Ureter (tissue), 1 donor: ENCODE measurements at places on chromosomes 5 and 9. TPM values are rescaled to one million over a fixed set of nuclear protein-coding genes. Genes with fewer than 3 reads are reported as not detected.

The FBP2 gene
- 0.29 TPM for total RNA-seq

The PELO gene
- total RNA-seq, result 44.7 TPM

The PDCD1LG2 gene
- total RNA-seq, result 1.7 TPM

The OXCT1 gene
- total RNA-seq, result 18.2 TPM

The PCDHAC2 gene
- 4.0 TPM for total RNA-seq

The MYO10 gene
- total RNA-seq, result 19.7 TPM

DNA sequence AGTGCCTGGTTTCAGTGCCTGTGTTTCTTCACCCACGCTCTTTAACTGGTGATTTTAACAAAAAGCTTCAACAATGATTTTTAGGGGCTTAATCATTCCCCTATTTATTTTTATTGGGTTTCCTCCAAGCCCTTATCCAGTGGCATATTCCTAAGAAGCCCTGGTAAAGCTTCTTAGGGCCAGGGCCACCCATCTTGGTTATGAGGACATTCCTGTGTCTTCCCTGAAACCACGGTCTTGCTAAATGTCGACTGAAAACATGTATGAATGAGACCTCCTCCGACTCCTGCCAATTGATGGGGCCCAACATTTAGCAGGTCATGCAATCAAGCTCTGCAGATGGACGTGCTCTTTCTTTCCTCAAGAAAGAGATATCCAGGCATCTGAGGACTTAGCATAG is 13.7 kb upstream of the CARTPT start:
- no peak for DNase-seq

DNA sequence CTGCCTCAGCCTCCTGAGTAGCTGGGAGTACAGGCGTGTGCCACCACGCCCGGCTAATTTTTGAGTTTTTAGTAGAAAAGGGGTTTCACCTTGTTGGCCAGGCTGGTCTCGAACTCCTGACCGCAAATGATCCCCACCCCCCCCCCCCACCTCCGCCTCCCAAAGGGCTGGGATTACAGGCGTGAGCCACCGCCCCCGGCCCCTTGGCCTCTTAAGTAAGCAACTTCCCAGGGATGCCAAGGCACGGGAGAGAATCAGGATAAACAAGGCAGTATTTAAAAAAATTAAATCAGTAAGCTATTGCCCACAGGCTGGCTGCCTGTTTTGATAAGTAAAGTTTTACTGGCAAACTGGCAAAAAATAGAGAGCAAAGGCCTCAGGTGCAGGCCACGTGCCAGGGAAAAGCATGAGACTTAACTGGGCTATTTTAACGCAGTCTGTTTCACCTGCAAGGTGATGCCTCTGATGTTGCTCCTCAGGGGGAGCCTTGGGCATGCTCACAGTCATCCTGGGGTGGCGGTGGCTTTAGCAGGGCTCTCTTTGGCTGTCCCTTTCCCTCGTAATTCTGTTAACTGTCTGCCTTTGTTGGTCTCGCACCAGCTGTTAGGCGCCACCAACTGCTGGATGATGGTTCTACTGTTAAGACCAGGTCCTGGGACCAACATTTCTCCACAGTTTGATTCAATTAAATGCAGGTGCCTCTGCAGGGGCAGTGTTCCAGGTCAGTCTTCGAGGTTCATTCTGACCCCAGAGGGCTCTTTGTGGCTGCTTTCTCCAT is 19.4 kb upstream of the RNF130 start:
- DNase-seq, result no peak

DNA sequence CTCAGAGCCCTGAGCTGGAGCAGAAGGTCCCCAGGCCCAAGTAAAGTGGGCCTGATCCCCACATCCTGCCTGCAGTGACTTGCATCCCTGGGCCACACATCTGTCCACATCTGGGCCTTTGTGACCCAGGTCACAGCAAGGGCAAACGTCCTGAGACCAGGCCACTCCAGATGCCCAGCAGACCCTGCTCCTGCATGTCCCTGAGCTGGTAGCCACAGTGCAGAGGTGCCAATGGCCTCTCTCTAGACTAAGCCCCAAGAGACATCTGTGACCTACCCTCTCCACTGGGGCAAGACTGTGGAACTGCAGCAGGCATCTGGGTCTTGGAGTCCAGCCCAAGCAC is 2.5 kb downstream of the FLT4 start:
- no peak for DNase-seq

- no peak for DNase-seq
Measured at GRCh38 chr5:55623789-55624188, 88.3 kb downstream of the SLC38A9 start.

GRCh38 chr9:304519-305185 is 90.0 kb downstream of the DOCK8 start:
- no peak for DNase-seq

DNA sequence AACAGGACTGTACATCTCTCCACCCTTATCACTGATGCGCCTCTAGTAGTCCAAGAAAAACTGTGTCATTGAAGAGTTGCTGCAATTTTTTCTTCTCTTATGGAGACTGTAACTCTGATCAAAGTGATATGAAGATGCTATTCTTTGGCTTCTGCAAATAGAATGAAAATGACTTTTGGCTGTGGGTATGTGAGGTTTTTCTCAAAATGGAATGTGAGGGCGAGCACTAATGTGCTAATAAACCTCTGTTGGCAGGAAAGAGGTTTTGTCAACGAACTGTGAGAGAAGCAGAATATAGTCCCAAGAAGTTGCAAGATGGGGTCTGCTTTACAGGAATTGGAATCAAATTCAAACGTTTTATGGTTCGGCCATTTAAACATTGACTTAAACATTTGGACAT is 252.0 kb upstream of the GAS1 start:
- no peak for DNase-seq

DNA sequence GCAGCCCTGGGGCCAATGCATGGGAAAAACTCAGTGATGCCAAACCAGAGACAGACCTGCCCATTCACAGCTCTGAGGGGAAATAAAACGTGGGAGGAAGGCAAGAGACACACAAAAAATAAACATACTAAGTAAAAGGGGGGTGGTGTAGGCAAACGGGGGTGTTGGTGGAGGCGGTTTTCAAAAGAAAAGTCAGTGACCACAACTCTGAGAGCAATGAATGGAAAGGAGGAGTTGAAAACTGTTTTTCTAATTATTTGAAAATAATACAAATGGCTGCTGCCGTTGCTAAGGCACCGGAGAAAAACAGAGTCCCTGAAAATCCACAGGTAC is 293.5 kb downstream of the EFNA5 start:
- DNase-seq, result no peak

- DNase-seq, result no peak
Measured at GRCh38 chr5:130017173-130017572, 112.9 kb downstream of the CHSY3 start.

GRCh38 chr5:23103566-23103965 is 250.4 kb upstream of the CDH12 start:
- DNase-seq, result no peak
